ENCODE measurements at places on chromosomes 12 and 14.

GRCh38 chr14:73250781-73251500 lies 13.6 kb downstream of the PAPLN start:
- no peaks in the 10 kb centered on the region for H3K27me3 ChIP-seq
- H3K4me1 ChIP-seq, result peaks cover 11% of the 10 kb centered on the region
- H3K27ac ChIP-seq, result no peak overlapping the region
- no peak for DNase-seq

GRCh38 chr12:57214398-57214781 lies 2.2 kb upstream of the NXPH4 start:
- H3K36me3 ChIP-seq, result no peaks in the 10 kb centered on the region
- H3K4me1 ChIP-seq, result peaks cover 13% of the 10 kb centered on the region
- peak; percentile 78 for DNase-seq
- no peak overlapping the region for H3K27ac ChIP-seq

DNA sequence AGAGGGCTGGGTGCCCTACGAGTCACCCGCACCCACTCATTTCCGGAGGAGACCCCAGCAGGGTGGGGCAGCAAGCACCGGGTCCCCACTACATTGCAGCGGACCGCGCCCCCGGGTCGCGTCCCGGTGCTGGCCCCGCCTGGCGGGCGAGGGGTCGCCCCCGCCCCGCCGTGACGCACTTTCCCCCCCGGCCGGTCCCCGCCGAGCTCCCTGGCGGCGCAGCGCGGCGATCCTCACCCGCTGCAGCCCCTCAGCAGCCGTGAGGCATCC lies 106.1 kb downstream of the PRICKLE1 start:
- no peak overlapping the region for H3K27ac ChIP-seq
- H3K4me1 ChIP-seq, result no peaks in the 10 kb centered on the region
- H3K4me3 ChIP-seq, result no peak overlapping the region
- H3K36me3 ChIP-seq, result no peaks in the 10 kb centered on the region

GRCh38 chr14:79543967-79544697 lies 667.2 kb downstream of the DIO2 start:
- H3K4me1 ChIP-seq, result no peaks in the 10 kb centered on the region
- DNase-seq, result no peak
- no peaks in the 10 kb centered on the region for H3K36me3 ChIP-seq
- H3K4me3 ChIP-seq, result no peak overlapping the region
- H3K27me3 ChIP-seq, result no peaks in the 10 kb centered on the region
- no peak overlapping the region for H3K27ac ChIP-seq

DNA sequence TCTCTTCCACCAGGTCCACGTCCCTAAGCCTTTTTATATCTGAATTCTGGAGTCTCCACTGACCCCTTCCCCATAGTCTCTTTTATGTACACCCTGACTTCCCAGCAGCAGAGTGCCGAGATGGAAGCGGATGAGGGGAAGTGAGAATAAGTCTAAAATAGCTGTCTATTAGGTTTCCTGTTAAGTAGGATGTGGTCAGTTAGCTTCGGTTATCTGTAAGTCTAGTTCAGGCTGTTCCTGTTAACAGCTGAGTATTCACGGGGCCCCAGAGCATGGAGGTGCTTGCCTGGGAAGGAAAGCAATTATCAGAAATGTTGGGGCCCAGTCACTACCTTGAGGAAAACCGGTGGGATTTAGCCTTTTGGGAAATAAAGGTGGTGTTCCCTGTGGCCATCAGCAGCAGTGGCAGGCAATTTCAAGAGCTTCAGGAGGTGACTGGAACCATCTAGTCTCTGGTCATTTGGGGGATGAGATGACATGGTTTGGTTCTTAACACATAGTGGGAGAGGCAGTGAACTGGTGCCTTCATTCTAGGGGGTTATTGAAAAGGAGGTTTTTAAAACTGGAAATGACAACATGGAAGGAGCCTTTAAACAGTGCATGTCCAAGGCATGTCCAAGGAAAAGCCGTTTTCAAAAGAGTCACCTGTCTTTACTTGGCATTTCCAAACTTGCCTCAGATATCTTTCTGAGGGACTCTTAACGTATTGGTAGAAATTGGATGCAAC lies 21.8 kb downstream of the CHST11 start:
- peaks cover 41% of the 10 kb centered on the region for H3K36me3 ChIP-seq
- H3K4me3 ChIP-seq, result no peak overlapping the region
- peak; percentile 77 for DNase-seq
- H3K27me3 ChIP-seq, result no peaks in the 10 kb centered on the region

DNA sequence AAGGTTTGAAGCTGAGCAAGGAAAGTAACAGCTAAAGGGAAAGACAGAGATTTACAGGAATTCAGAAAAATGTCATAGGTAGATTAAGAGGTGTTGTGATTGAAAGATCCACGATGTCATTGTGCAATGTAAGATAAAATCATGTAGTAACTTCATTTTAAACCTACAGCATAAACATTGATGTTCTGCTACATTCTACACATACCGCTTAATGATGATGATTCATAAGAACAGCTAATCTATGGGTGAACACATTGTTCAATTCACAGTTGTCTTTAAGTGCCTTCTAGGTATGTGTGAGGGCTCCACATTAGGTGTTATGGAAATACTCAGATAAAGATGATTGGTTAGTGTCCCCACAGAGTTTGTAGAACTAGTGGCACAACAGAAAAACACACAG lies 170.9 kb downstream of the GRIP1 start:
- H3K36me3 ChIP-seq, result no peaks in the 10 kb centered on the region
- no peaks in the 10 kb centered on the region for H3K4me1 ChIP-seq
- no peak for DNase-seq
- H3K4me3 ChIP-seq, result no peak overlapping the region

GRCh38 chr12:18382236-18382885 lies 121.0 kb downstream of the PIK3C2G start:
- DNase-seq, result no peak
- no peak overlapping the region for H3K4me3 ChIP-seq
- no peaks in the 10 kb centered on the region for H3K36me3 ChIP-seq
- no peak overlapping the region for H3K27ac ChIP-seq
- H3K4me1 ChIP-seq, result no peaks in the 10 kb centered on the region

GRCh38 chr12:121189131-121189530 lies 20.8 kb upstream of the P2RX4 start:
- no peaks in the 10 kb centered on the region for H3K4me1 ChIP-seq
- H3K27ac ChIP-seq, result no peak overlapping the region
- no peaks in the 10 kb centered on the region for H3K27me3 ChIP-seq
- DNase-seq, result no peak
- no peak overlapping the region for H3K4me3 ChIP-seq

DNA sequence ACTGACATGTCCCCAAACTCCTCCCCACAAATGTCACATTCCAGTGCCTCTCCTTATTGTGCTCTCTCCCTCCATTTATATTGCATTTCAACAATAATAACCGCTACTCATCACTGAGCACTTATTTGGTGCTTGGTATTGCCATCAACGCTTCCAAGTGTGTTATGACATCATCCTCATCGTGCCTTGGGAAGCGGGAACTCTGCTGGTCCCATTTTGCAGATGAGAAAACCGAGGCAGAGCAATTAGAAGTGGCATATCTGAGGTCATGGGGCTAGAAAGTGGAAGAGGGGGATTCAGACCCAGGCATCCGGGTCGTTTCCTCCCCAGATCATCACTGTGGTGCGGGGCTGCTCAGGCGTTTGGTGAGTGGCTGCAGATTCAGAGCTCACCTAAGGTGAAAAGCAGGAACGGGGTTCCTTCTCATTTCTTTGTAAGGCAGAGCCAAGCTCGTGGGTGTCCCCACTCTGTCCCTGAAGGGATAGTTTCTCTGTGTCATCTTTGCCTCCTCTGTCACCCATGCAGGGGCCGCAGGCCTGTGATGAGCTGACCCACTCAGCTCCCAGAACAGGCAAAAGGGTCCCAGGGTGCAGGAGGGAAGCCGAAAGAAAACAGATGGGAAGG lies 5.5 kb upstream of the FZD10 start:
- no peak for DNase-seq
- peaks cover 54% of the 10 kb centered on the region for H3K27me3 ChIP-seq

GRCh38 chr14:63853831-63854293 lies 1.1 kb downstream of the SYNE2 start:
- no peaks in the 10 kb centered on the region for H3K27me3 ChIP-seq
- no peaks in the 10 kb centered on the region for H3K36me3 ChIP-seq
- peak; percentile 68 for DNase-seq
- peak overlapping the region; percentile 80 for H3K4me3 ChIP-seq

- no peaks in the 10 kb centered on the region for H3K4me1 ChIP-seq
- no peak for DNase-seq
- H3K4me3 ChIP-seq, result no peak overlapping the region
- H3K36me3 ChIP-seq, result no peaks in the 10 kb centered on the region
- H3K27ac ChIP-seq, result no peak overlapping the region
These were observed 101.6 kb downstream of the SOX5 start for GRCh38 chr12:23847857-23848256.

GRCh38 chr12:80792861-80793260 lies 76.1 kb downstream of the MYF5 start:
- H3K27me3 ChIP-seq, result no peaks in the 10 kb centered on the region
- H3K4me1 ChIP-seq, result no peaks in the 10 kb centered on the region

- H3K4me3 ChIP-seq, result no peak overlapping the region
- H3K27ac ChIP-seq, result no peak overlapping the region
- H3K36me3 ChIP-seq, result peaks cover 10% of the 10 kb centered on the region
These were observed 432.6 kb downstream of the PCNX1 start for GRCh38 chr14:71339650-71340415.

DNA sequence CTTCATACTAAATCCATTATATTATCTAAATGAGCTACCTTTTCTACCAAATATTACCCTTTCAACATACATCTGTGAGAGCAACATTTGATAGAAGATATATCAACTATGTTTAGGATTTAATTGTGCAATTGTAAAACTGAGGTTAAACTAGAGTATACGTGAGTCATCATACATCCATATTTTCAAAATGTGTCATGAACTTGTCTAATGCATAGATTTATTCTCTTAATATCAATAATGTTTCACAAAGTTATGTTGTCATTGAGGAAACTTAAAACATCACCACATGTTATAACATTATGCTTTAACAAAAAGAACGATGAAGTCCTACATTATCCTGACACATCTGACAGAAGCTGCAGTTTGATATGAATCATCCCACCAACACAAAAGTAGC lies 645.5 kb upstream of the NOVA1 start:
- H3K27ac ChIP-seq, result no peak overlapping the region
- no peaks in the 10 kb centered on the region for H3K4me1 ChIP-seq
- H3K27me3 ChIP-seq, result no peaks in the 10 kb centered on the region
- no peak overlapping the region for H3K4me3 ChIP-seq
- no peaks in the 10 kb centered on the region for H3K36me3 ChIP-seq
- DNase-seq, result no peak

DNA sequence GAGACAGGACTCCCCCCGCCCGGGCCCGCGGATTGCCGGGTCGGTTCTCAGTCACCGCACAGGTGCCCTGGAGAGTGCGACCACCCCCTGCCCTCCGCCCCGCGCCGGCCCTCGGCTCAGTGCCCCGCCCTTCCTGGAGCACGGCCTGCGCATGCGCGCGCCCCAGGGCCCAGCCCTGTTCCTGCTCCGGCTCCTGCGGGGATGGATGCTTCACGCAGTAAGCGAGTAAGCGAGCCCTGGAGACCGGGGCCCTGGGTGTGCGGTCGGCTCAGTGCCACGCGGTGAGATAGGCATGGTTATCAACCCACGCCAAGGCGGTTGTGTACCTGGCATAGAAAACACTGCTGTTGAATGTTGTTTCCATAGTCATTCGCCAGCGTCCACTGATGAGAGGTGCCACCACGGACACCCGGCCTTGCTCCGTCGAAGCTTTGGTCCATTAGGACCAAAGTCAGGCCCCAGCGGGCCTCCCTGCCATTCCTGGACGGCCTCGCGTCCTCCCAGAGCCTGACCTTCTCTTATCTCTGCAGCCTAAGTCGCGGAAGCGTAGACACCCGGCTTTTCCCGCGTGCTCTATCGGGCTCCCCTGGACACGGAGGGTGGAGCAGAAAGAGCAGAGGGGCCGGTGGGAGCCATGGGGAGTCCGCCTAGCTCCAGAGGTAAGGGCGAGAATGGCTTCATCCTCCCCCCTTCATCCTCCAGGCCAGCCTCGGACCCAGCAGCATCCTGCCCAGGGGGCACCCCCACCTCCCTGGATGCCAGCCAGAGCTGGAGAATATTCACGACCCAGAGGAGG lies 90.6 kb downstream of the PAPOLA start:
- no peak overlapping the region for H3K27ac ChIP-seq
- no peaks in the 10 kb centered on the region for H3K4me1 ChIP-seq
- no peak overlapping the region for H3K4me3 ChIP-seq
- no peak for DNase-seq
- no peaks in the 10 kb centered on the region for H3K27me3 ChIP-seq

- no peaks in the 10 kb centered on the region for H3K36me3 ChIP-seq
- no peak overlapping the region for H3K27ac ChIP-seq
- no peaks in the 10 kb centered on the region for H3K4me1 ChIP-seq
- H3K27me3 ChIP-seq, result peaks cover 16% of the 10 kb centered on the region
- no peak overlapping the region for H3K4me3 ChIP-seq
These were observed 14.9 kb downstream of the HOXC4 start for GRCh38 chr12:54068418-54069070.

- H3K4me3 ChIP-seq, result no peak overlapping the region
- no peak overlapping the region for H3K27ac ChIP-seq
- no peaks in the 10 kb centered on the region for H3K27me3 ChIP-seq
These were observed 4.6 kb downstream of the SNRPF start for GRCh38 chr12:95863337-95863736.

GRCh38 chr12:604956-605355 lies 58.3 kb downstream of the NINJ2 start:
- H3K27ac ChIP-seq, result no peak overlapping the region
- no peaks in the 10 kb centered on the region for H3K36me3 ChIP-seq
- no peak overlapping the region for H3K4me3 ChIP-seq
- DNase-seq, result no peak

DNA sequence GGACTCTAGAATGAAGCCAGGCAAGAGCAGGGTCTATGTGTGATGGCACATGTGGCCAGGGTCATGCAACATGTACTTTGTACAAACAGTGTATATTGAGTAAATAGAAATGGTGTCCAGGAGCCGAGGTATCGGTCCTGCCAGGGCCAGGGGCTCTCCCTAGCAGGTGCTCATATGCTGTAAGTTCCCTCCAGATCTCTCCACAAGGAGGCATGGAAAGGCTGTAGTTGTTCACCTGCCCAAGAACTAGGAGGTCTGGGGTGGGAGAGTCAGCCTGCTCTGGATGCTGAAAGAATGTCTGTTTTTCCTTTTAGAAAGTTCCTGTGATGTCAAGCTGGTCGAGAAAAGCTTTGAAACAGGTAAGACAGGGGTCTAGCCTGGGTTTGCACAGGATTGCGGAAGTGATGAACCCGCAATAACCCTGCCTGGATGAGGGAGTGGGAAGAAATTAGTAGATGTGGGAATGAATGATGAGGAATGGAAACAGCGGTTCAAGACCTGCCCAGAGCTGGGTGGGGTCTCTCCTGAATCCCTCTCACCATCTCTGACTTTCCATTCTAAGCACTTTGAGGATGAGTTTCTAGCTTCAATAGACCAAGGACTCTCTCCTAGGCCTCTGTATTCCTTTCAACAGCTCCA lies 39.6 kb downstream of the DAD1 start:
- no peak for DNase-seq
- H3K4me3 ChIP-seq, result no peak overlapping the region
- no peaks in the 10 kb centered on the region for H3K4me1 ChIP-seq
- no peak overlapping the region for H3K27ac ChIP-seq
